Activated T-helper 2 cell treated with anti-CD3 and anti-CD28 coated beads, Interferon-gamma antibody, Interleukin-2, Interleukin-4, amounts not matched to agents 10 μg/mL and 5 μg/mL and 100 μg/mL, durations not matched to agents 14 hours and 24 hours and 36 hours (primary cell): ENCODE measurements at places on chromosomes 7 and 10. TPM values are rescaled to one million over a fixed set of nuclear protein-coding genes. Genes with fewer than 3 reads are reported as not detected.

DNA sequence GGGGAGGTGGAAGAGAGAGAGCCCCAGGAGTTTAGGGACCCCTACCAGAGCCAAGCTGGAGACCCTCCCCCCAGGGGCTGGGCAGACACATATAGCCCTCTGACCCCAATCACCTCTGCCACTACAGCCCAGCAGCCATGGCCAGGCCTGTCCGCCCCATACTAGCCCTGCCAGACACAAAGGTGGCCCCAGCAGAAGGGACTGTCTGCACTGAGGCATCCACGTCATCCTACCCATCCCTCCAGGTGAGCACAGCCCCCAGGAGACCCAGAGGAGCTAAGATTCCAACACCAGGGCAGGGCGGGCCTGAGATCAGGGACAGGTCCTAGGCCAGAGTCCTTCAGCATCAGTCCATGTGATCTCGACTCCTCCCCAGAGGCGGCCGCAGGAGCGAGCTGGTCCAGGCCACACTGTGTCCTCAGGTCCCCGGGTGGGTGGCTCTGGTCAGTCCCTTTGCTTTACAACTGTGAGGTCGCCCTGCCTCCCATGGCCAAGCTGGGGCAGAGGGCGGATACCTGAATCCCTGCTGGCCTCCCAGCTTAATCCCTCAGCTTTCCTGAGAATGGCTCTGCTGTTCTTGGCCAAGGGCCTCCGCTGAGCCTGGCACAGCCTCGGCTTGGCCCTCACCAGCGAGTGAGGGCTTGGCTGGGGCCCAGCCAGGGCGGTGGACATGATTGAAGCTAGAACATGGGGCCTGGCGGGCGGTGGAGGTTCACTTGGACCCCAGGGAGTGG lies 14.3 kb upstream of the ELN start:
- DNase-seq = no peak
- H3K27me3 ChIP-seq = no peaks in the 10 kb centered on the region
- no peaks in the 10 kb centered on the region for H3K4me1 ChIP-seq
- H3K4me3 ChIP-seq = no peak overlapping the region

- DNase-seq = no peak
- H3K4me3 ChIP-seq = no peak overlapping the region
- H3K27me3 ChIP-seq = no peaks in the 10 kb centered on the region
- no peak overlapping the region for H3K27ac ChIP-seq
- H3K4me1 ChIP-seq = peaks cover 47% of the 10 kb centered on the region
Observed at GRCh38 chr7:140873434-140873833, 51.3 kb downstream of the BRAF start.

Gene REPIN1
- 81.5 and 82.2 TPM in 2 replicates for total RNA-seq

DNA sequence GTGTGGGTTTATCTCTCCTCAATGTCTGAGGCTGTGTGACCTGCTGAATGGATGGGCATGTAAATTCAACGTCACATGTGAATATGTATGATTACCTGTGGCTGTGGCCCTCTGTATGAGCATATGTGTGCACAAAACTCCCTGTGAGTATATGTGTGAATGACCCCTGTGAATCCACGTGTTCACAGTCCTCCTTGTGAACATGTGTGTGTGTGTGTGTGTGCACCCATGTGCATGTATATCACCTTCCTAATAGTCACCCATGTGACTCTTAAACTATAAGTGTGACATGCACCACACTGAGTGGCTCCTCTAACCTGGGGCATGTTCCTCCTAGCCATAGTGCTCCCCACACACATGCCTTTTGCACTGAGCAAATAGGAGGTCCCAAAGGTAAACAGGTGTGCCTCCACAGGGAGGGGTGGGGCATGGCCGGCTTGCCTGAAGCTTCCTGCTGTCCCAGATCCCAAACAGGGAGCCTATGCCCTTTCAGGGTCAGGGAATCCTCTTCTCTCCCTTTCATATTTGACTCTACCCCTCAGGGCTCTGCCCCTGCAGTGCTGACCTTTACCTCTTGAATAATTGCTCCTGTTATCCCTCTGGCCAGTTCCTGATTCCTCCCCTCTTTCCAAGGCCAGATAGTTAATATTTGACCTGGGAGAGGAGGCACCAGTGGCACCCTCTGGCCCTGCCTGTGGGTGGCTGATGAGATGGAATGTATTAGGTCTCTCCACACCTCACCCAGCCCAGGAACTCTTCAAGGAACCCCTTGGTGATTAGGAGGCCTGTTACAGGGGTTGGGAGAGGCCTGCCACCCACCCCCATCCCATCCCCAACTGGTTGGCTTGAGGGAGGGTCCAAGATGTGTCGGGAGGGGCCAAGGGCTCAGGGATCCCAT lies 1.9 kb downstream of the SEMA4G start:
- H3K27me3 ChIP-seq = no peaks in the 10 kb centered on the region
- H3K36me3 ChIP-seq = no peaks in the 10 kb centered on the region
- peaks cover 2% of the 10 kb centered on the region for H3K4me1 ChIP-seq
- DNase-seq = no peak

GRCh38 chr10:58723966-58724365 lies 211.3 kb downstream of the BICC1 start:
- DNase-seq = no peak
- H3K27ac ChIP-seq = no peak overlapping the region
- no peaks in the 10 kb centered on the region for H3K4me1 ChIP-seq
- H3K27me3 ChIP-seq = no peaks in the 10 kb centered on the region
- H3K36me3 ChIP-seq = no peaks in the 10 kb centered on the region
- no peak overlapping the region for H3K4me3 ChIP-seq

DNA sequence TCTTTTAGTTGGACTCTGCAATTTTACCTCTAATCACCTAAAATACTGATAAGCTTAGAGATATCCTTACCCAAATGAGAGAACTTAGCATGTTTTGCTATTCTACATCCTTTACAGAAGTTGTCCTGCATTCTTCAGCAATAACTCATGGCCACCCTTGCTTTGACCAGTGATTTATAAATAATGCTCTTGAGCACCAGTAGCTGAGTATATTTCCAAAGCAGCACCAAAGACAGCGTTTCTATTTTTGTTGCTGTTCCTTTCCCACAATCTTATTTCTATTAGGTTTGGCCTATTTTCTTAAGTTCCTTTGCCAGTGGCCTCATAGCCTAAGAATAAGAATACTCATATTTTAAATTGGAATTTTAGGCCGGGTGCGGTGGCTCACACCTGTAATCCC lies 15.0 kb downstream of the ARPC1A start:
- H3K4me3 ChIP-seq = no peak overlapping the region
- no peaks in the 10 kb centered on the region for H3K4me1 ChIP-seq
- peaks cover 65% of the 10 kb centered on the region for H3K36me3 ChIP-seq
- no peak overlapping the region for H3K27ac ChIP-seq
- no peaks in the 10 kb centered on the region for H3K27me3 ChIP-seq

GRCh38 chr10:110481919-110482318 lies 15.8 kb upstream of the DUSP5 start:
- DNase-seq = no peak
- H3K27me3 ChIP-seq = peaks cover 6% of the 10 kb centered on the region
- peaks cover 2% of the 10 kb centered on the region for H3K4me1 ChIP-seq
- no peak overlapping the region for H3K4me3 ChIP-seq
- H3K27ac ChIP-seq = no peak overlapping the region

DNA sequence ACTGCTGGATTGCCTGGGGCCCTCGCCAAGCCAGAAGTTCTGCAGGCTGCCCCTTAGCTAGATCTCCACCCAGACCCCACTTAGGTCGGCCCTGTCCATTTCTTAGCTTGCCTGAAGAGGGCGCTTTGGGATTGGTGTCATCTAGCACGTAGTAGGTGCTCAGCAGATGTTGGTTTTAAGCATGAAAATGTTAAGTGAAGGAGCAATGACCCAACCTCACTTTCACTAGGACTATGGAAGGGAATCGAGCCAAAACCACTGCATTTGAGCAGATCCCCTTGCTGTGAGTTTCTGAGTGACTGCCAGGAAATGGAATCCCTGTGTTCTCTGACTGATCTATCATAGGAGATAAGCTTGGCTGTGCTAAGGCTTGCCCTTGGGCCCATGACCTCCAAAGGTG lies 131.7 kb upstream of the EEPD1 start:
- no peaks in the 10 kb centered on the region for H3K36me3 ChIP-seq
- no peak for DNase-seq
- H3K4me1 ChIP-seq = no peaks in the 10 kb centered on the region
- H3K27me3 ChIP-seq = peaks cover 14% of the 10 kb centered on the region
- H3K27ac ChIP-seq = no peak overlapping the region

GRCh38 chr7:54080971-54081370 lies 461.2 kb upstream of the VSTM2A start:
- H3K4me3 ChIP-seq = no peak overlapping the region
- no peak for DNase-seq
- H3K27ac ChIP-seq = no peak overlapping the region

Gene FAM237B
- total RNA-seq = not detected in 2 replicates

GRCh38 chr7:35760143-35760745 lies 40.6 kb upstream of the SEPTIN7 start:
- DNase-seq = no peak
- no peak overlapping the region for H3K27ac ChIP-seq
- no peaks in the 10 kb centered on the region for H3K36me3 ChIP-seq
- peaks cover 18% of the 10 kb centered on the region for H3K27me3 ChIP-seq
- no peak overlapping the region for H3K4me3 ChIP-seq

- no peak for DNase-seq
- peaks cover 47% of the 10 kb centered on the region for H3K4me1 ChIP-seq
- peak overlapping the region; percentile 93 for H3K27ac ChIP-seq
- no peaks in the 10 kb centered on the region for H3K27me3 ChIP-seq
- peaks cover 43% of the 10 kb centered on the region for H3K36me3 ChIP-seq
Observed at GRCh38 chr7:26295015-26295414, 3.4 kb downstream of the SNX10 start.

Gene TCAF2
- 37.0 and 38.6 TPM in 2 replicates for total RNA-seq

Gene VIPR2
- total RNA-seq = 3.1 and 4.2 TPM in 2 replicates

- no peak overlapping the region for H3K4me3 ChIP-seq
- peaks cover 4% of the 10 kb centered on the region for H3K27me3 ChIP-seq
- DNase-seq = no peak
- H3K27ac ChIP-seq = no peak overlapping the region
- H3K36me3 ChIP-seq = no peaks in the 10 kb centered on the region
Observed at GRCh38 chr7:30140456-30140855, 5.7 kb downstream of the MTURN start.

GRCh38 chr10:31604646-31605170 lies 285.7 kb downstream of the ZEB1 start:
- no peak for DNase-seq
- H3K27ac ChIP-seq = no peak overlapping the region
- H3K36me3 ChIP-seq = no peaks in the 10 kb centered on the region
- peak overlapping the region; percentile 61 for H3K4me3 ChIP-seq
- peaks cover 6% of the 10 kb centered on the region for H3K27me3 ChIP-seq

Gene TMEM26
- total RNA-seq = not detected in 2 replicates
